Globus pallidus (tissue), 1 donor: ENCODE measurements at places on chromosomes 4 and X.
A peak's percentile ranks its signal among the peaks of the same experiment; 100 is the strongest.

DNA sequence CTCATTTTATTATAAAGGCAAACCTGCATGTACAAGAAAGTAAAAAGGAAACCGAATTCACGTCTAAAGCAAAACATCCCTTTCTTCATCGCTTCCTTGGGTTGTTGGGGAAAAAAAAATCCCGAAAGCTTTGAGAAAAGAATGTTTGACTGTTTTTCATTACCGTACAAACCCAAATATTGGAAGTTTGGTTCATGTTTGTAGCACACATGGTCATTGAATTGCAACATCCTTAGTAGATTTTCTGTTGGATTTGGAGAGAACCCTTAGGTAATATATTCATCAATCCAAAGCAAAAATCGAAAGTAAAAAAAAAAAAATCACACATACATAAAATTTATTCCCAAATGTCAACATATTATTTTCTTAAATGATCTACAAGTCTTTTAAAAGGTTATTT, 420.3 kb downstream of the MAPK10 start:
- no peak for DNase-seq

DNA sequence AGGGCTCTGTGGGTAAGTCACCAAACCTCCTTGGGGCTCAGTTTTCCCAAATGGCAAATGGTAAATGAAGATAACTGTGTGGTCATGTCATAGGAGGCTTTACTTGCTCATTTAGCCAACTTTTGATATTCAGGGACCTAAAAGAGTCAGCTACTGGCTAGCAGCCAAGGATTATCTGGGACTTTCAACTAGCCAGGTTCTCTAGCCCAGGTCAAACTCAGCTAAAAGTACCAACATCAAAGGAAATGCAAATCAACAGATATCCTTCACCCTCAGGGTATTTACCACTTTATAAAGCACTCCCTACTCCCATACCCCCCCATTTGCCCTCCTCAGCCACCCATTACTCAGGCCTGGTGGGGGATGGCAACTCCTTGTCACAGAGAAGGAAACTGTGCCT, 7.5 kb downstream of the AMER1 start:
- DNase-seq = no peak

GRCh38 chrX:123732670-123733363, at the start of gene THOC2:
THOC2 (minus strand) TSS chrX:123733052; CDS start chrX:123733022, 30 bp downstream.
- DNase-seq = peak; percentile 72

DNA sequence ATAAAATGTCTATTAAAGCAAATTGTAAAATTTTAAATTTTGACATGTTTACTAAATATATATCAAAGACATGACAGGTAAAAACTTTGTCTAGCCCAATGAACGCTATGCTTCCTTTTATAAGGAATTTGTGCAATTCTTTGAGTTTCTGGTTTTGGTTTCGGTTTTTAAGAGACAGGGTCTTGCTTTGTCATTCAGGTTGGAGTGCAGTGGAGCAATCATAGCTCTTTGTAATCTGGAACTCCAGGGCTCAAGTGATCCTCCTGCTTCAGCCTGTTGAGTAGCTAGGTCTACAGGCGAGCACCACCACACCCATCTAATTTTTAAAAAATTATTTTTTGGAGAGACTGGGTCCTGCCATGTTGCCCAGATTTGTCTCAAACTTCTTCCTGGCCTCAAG, 60.7 kb downstream of the BLTP1 start:
- DNase-seq = no peak

GRCh38 chrX:71669492-71669891, 2.1 kb downstream of the LOC101059915 start:
- DNase-seq = no peak

- DNase-seq = no peak
Observed at GRCh38 chr4:3783693-3784306, 17.6 kb downstream of the ADRA2C start.

DNA sequence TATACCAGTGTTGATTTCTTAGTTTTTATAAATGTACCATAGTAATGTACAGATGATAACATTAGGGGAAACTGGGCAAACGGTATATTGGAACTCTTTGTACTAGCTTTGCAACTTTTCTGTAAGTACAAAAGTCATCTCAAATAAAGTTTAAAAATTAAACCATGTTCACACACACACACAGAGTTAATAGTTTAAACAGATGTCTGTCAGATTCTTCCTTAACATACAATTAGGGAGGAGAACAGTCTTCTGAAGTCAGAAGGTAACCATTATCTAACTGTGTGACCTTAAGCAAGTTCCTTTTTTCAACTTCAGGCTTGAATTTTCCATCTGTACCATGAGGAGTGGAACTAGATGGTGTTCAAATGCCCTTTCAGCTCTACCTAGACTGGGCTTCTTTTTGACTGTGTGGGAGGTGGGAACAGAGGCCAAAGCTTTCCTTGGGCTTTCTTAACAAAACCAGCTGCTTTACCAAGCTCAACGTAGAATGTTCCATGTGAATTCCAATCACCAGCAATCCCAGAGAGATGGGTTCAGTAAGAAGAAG, 127.8 kb downstream of the NEXMIF start:
- DNase-seq = no peak

DNA sequence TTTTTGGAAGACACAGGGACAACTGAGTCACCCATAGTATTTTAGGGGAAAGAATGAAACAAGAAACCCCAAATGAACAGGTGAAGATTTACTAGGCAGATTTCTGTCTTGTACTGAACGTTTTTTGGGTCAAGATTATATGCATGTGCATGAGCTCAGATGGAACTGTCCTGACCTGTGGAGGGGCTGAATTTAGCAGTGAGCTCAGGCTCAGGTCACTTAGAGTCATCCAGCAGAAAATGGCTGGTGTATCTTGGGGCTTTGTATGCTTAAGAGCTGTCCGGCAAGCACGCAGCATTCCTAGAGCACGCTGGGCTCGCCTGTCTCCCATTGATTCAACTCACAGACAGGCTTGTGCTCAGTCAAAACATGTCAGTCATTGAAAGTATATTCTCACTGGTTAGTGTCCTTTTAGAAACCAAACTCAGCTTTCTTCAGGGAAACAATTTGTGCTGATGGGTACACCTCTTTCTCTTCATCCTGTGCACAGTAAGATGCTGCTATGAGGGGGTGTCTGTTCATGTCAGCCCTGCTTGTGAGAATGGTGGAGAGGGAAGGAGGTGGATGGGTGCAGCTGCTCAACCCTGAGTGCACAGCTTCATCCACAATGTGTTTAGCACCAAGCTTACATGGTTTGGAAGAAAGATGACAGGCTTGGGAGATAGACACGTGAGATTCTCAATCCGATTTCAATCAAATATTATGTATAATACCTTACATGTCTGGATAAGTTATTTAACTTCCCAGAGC, 47.5 kb upstream of the PDLIM3 start:
- no peak for DNase-seq

DNA sequence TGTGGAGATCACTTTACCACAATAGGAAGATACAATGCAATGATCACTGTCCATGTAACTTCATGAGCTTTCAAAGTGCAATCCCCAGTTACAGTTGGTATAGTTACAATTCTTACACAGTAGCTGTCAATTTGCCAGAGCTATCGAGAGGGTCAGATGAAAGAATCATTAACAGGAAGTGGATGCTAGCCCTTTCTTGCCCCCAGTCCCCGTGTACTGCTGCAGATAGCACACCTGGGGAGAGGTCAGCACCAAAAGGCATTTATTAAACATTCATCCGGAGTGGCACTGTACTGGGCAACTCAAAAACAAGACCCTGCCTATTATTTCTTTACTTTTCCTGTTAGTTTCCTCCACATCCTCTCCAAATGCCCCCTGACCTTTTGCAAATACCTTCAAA, 47.7 kb downstream of the SOD3 start:
- DNase-seq = no peak
